NCI-H1930 (cell line): ENCODE measurements at places on chromosomes 3 and 15.

DNA sequence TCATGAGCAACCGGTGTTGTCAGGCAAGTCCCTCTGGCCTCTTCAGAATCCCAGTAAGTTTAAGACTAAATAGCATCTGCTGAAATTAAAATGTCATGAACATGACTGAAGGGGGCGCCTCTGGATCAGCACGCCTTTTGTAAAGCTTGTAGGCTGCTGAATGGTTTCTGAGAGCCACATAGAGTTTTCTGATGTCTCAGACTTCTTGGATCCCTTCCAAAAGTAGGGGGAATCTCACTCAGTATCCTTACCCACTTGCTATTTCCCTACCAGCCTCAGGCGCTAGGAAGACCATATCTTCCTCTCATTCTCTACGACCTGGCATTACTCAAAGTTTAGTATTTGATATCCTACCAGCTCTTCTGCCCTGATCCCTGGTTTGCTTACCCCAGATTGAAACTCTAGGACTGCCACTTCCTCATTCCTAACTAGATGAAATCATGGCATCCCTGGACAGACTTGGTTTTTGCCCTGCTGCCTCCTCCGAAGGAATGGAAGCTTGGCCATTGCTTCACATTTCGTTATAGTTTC, 62.7 kb upstream of the CD47 start:
- no peak for DNase-seq

DNA sequence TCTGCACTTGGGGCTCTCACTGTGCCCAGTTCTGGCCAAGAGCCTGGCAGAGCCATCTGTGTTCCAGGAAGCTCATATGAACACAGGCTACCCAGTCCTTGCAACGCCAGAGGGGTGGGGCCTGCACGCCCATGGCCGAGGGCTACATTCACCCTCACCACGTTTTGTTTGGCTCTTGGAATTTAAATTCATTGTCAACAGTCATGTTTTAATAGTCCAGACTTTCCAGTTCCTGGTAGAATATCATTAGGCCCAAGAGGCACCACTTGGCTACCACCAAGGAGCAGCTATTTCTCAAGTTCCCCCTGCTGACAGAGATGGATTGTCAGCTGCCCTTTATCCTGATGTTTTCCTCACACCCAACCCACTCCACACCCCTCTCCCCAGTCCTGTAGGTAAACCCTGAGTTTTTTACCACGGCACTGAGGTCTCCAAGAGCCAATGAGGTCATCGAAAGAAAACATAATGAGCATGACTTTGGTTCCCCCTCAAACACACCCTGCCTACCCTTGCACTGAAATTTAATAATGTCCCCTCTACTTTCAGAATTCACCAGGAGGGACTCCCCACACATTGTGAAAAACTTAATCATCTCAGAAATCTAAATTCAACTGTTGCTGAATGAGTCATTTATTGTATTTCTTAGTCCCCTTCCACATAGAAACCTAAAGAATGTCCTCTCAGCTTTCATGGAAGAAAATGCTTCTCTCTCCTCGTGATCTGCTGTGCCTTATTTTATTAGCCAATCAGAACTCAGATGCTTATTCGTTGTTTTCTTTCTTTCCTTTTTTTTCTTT, 125.1 kb downstream of the SHQ1 start:
- no peak for DNase-seq

DNA sequence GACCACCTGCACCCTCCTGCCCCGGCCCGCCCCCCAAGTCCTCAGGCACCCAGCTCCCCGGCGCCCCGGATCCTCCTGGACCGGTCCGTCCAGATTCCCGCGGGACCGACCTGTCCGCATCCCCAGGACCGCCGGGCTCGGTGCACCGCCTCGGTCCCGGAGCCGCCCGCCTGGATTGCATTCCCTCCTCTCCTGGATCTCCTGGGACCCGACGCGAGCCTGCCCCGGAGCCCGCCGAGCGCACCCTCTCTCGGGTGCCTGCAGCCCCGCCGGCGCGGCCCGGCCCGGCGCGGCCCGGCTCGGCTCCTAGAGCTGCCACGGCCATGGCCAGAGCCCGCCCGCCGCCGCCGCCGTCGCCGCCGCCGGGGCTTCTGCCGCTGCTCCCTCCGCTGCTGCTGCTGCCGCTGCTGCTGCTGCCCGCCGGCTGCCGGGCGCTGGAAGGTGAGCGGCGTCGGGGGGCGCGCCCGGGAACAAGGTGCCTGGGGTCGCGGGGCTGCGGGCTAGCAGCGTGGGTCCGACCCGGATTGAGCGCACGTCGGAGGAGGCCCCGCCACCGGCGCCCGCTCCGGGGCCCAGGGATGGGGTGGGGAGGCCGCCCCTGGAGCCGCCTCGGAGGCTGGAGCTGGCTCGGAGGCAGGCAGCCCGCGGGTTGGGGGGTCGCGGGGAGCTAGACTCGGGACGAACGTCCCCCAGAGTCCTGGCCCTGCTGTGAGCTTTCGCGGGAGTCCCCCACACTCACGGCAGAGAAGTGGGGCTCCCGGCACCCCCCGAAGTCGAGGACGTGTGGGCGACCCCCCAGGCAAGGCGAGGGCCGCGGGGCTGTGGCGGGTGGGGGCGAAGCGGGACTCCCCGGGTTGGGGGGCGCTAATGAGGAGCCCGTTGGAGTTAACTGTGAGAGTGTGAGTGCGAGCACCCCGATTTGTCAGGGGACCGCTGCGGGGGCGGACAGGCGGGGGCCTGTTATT, 610 bp downstream of the EPHB3 start:
- DNase-seq: no peak

GRCh38 chr3:28612232-28612631, 263.6 kb upstream of the AZI2 start:
- DNase-seq: peak; percentile 31

- no peak for DNase-seq
Measured at GRCh38 chr3:175311946-175312345, 452.8 kb downstream of the NAALADL2 start.

- DNase-seq: no peak
Measured at GRCh38 chr3:32606277-32606676, 35.6 kb upstream of the DYNC1LI1 start.

DNA sequence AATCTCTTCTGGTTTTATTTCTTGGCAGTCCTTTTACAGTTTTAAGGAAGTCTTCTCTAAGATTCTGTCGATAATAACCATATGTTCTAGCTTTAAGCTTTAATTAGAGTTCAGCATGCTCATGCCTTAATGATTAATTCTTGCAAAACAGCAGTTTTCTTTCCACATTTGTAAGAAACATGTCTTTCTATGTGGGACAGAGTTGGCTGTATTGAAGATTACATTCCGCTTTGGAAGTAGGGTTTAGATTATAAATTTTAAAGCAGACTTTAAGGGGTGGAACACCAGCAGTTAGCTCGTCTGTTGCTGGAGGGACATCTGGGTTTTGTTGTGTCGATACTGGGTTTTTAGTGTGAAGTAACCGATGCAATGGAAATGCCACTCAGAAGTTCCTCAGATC, 35.3 kb downstream of the SQOR start:
- no peak for DNase-seq

- no peak for DNase-seq
Measured at GRCh38 chr3:26984416-26985390, 362.1 kb downstream of the LRRC3B start.

- DNase-seq: no peak
Measured at GRCh38 chr3:171753665-171754408, 56.4 kb downstream of the PLD1 start.

DNA sequence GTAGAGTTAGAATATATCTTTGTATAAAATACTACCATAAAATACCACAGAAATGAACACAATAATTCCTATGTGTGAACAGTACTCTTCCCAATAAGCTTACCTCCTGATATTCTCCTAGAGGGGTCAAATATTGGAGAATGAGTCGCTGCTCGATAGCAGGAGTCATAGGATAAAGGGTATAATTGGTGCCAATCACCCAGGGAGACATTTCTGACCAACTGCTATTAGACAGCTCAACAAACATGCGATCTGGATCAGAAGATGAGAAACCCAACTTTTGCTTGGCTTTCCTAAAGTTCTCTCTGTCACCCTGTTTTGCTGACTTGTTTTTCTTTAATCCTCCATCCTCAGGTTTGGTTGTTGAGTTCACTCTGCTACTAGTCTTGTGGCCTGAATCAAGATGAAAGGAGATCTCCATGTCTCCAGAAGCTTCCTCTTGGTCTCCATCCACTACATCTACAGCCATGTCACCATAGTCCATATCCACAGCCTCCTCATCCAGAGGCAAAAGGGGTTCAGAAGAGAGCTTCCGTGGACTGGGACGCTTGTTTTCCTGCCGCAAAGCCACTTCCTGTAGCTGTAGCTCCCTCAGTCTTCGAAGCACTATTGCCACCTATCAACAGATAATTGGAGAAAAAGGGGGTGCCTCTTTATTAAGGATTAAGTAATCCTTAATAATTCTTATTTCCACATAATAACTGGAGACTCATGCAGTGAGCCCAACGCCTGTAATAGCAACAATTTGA, 50.4 kb downstream of the RBM15B start:
- no peak for DNase-seq

DNA sequence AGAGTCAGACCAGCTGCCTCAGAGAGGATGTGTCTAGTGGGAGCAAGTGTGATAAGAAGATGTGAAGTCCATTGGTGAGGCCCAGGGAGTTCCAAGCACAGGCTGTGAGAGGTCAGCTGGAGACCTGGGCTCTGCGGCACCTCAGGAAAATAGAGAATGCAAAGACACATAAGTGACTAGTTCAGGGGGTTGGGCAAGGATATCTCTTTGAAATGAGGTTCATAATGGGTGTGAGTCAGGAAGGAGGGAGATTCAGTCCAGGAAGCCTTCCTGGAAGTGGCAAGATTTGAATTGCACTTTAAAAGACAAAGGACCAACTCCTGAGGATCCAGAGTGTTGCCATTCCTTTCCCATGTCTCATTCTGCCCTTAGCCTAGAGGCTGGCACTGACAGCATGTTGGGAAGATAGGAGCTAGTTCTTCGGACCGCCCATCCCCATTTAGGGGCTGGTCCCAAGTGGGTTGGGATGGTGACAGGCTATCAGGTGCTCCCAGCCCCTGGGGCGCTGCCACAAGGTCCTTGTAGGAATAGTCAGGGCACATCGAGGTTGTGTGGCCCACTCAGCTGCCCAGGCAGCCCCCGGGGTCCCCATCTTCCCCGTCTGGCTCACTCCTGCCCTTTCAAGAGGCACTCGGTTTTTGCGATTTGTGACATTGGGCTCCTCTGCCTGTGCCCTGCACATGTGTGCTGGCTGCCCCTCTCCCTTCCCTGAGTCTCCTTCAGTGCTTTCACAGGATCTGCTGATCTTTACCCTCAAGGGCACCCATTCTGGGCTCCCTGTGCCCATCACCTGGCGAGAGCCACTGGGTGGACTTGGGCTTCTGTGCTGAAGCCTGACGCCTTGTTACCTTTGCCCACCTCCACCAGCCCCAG, 23.7 kb downstream of the ESYT3 start:
- no peak for DNase-seq

- no peak for DNase-seq
Measured at GRCh38 chr15:69734699-69735098, 282.1 kb downstream of the RPLP1 start.

- DNase-seq: no peak
Measured at GRCh38 chr3:64354221-64354620, 129.0 kb upstream of the PRICKLE2 start.

- no peak for DNase-seq
Measured at GRCh38 chr3:61750766-61751165, 189.4 kb downstream of the PTPRG start.

- no peak for DNase-seq
Measured at GRCh38 chr3:52262447-52262846, 16.0 kb downstream of the WDR82 start.

- no peak for DNase-seq
Measured at GRCh38 chr3:141440942-141441341, 45.9 kb upstream of the RASA2 start.

DNA sequence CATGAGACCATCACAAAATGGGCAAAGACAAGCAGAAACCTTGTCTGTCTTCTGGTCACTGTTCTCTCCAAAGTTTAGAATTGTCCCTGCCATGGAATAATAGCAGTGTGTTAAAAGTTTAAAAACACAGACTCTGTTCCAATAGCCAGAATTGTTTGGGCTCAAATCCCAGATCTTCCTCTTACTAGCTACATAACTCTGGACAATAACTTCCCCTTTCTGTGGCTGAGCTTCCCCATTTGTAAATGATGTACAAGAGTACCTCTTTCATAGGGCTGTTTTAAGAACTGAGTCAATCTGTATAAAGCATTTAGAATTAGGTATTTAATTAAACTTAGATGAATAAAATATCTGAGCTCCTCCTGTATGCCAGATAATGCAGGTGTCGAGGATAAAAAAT, 623.0 kb downstream of the NTRK3 start:
- no peak for DNase-seq

GRCh38 chr3:72776-73175, 123.8 kb upstream of the CHL1 start:
- DNase-seq: no peak

DNA sequence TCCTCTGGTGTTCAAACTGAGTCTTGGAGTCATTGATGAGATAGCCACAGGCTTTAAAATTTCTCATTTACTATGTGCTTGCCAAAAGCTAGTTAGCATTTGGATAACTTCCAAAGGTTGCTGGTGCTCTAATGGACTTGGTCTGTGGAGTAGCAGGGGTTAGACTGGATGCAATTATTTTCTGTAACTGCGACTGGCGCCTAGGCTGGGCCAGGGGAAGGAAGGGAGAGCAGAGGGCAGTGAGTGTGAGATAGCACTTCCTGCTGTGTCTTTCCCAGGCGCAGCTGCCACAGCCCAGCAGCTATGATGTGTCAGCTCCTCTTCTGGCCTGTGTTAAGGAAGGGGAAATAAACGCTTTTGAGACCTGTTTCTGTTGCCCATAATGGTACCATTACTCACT, 98.6 kb downstream of the MYRIP start:
- no peak for DNase-seq

- DNase-seq: no peak
Measured at GRCh38 chr3:50924638-50925037, 249.9 kb downstream of the DOCK3 start.

- no peak for DNase-seq
Measured at GRCh38 chr3:117603097-117603496, 893.5 kb downstream of the TUSC7 start.

- DNase-seq: no peak
Measured at GRCh38 chr3:57158325-57158724, 6.8 kb downstream of the IL17RD start.

DNA sequence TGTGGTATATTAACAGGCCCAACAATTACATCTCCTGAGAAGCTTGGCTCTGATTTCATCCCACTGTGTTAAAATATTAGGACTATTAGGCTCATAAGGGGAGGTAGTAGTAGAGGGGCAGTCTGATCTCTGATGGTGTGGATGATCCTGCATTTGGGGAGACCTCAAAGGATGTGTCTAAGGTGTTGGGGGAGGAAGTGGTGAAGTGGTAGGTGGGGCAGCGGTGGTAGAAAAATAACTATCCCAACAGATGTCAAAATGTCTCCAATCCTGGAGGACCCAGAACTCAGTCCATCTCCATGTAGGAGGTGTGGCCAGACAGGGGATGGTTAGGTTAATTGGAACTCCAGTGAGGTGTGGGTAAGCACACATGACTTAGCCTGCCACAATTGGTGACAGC, 10.4 kb upstream of the IQCF6 start:
- DNase-seq: no peak

DNA sequence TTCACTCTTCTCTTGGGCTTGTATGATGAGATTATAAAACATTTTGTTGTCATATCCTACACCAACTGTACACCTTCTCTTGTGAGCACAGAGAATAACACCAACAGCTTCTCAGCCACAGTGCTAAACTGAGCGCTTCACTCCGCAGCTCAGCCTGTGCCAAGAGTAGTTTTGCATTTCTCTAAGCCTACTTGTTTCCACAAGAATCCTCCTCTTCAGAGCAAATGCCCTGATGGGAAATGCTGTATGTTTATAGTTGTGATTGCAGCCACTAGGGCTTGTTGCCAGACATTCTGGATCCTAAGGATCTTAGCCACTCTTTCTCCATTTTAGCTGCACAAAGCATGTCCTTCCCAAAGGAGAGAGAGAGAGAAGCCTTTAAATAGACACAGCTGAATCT, 138.8 kb upstream of the PLXND1 start:
- DNase-seq: no peak
